ENCODE measurements at places on chromosomes 2 and 18. TPM values are rescaled to one million over a fixed set of nuclear protein-coding genes. Genes with fewer than 3 reads are reported as not detected.

GRCh38 chr2:182077448-182078142 lies 91.9 kb downstream of the PPP1R1C start:
- no peaks in the 10 kb centered on the region for H3K36me3 ChIP-seq
- DNase-seq: no peak
- peak overlapping the region; percentile 34 for H3K27ac ChIP-seq
- peaks cover 5% of the 10 kb centered on the region for H3K4me1 ChIP-seq
- no peaks in the 10 kb centered on the region for H3K27me3 ChIP-seq
- H3K4me3 ChIP-seq: no peak overlapping the region

DNA sequence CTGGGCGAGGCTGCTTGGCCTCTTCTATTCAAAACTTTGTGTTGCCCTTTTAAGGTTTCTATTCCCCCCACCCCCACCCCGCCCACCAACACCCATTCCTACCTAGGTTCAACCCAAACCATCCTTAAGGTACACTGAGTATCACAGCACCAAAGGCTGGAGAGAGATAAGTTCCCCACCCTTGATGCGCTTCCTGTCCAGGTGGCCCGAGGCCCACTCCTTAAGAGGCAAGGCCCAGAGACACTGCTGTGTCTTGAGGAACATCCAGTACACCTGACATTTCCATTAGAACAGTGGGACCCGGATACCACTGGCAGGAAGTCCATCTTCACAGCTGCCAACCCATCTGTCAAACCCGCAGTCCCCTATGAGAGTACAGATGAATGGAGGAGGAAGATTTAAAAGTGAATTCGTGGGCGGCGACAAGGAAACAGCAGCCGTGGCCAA lies 277 bp upstream of the INPP1 start:
- no peaks in the 10 kb centered on the region for H3K27me3 ChIP-seq
- H3K36me3 ChIP-seq: no peaks in the 10 kb centered on the region
- peak; percentile 6 for DNase-seq

- no peaks in the 10 kb centered on the region for H3K4me1 ChIP-seq
- no peak overlapping the region for H3K4me3 ChIP-seq
- H3K36me3 ChIP-seq: no peaks in the 10 kb centered on the region
Observed at GRCh38 chr18:28607991-28608390, 431.1 kb upstream of the CDH2 start.

DNA sequence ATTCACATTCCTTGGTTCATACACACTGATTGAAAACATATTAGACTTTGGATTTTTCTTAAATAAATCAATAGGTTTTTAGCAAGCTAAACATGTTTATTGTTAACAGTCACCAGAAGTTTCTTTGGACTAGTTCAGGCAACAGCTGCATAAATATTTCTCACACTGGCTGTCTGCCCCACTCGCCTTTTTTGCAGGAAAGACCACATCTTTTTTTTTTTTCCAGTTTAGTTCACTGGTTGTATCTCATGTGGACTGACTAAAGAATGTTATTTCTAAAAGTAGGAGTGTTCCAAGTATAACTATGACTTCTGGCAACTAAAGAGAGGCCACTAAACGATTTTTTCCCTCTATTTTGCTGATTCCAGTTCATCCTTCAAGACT lies 31.1 kb downstream of the SLC40A1 start:
- no peaks in the 10 kb centered on the region for H3K27me3 ChIP-seq
- H3K4me3 ChIP-seq: no peak overlapping the region
- H3K4me1 ChIP-seq: no peaks in the 10 kb centered on the region
- no peaks in the 10 kb centered on the region for H3K36me3 ChIP-seq
- DNase-seq: no peak

- no peak for DNase-seq
- H3K4me3 ChIP-seq: no peak overlapping the region
- H3K27me3 ChIP-seq: no peaks in the 10 kb centered on the region
- H3K4me1 ChIP-seq: peaks cover 71% of the 10 kb centered on the region
- no peak overlapping the region for H3K27ac ChIP-seq
Observed at GRCh38 chr2:19898592-19899329, 3.0 kb downstream of the TTC32 start.

- no peaks in the 10 kb centered on the region for H3K4me1 ChIP-seq
- H3K4me3 ChIP-seq: no peak overlapping the region
Observed at GRCh38 chr2:157929871-157930667, 53.9 kb upstream of the ACVR1 start.

DNA sequence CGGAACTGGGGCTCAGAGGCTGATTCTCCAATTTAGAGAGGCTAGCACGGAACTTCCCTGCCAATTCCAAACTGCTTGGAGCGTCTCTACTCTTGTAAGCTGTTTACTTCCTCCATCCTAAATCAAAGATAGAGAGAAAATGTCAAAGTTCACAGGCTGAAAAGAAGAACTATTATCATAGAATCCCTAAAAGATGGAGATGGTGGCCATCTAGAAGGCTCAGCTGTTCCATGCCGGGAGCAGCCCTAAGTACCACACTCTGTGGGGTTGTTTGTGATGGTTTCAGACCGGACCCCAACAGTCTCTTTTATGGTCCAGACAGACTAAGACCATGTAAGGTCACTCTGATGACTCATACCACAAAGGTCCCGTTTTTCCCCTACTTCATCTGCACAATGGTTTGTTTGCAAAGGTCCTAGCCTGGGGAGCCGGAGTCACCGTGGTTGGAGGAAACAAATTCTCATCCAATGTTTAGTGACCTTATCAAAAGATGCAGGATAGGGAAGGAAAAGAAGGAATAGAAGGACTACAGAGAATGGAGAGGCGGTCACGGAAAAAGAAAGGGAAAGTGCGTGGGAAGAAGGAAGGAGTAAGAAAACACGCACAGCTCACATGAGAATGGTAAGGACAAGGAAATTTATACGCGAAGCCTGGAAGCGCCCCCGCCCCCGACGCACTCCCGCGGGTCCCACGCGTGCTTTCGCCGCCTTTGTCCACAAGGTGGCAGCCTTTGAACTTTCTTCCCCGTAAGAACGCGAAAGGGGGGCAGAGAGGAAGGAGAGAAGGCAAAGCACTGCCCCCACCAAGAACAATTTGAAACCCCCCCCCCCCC lies 453 bp upstream of the ANTXR1 start:
- H3K27me3 ChIP-seq: peaks cover 22% of the 10 kb centered on the region
- peak overlapping the region; percentile 87 for H3K4me3 ChIP-seq
- H3K4me1 ChIP-seq: peaks cover 23% of the 10 kb centered on the region
- peak overlapping the region; percentile 91 for H3K27ac ChIP-seq
- H3K36me3 ChIP-seq: no peaks in the 10 kb centered on the region
- DNase-seq: no peak

- no peak for DNase-seq
- H3K27me3 ChIP-seq: no peaks in the 10 kb centered on the region
- H3K27ac ChIP-seq: no peak overlapping the region
Observed at GRCh38 chr2:110788976-110789375, 56.6 kb downstream of the ACOXL start.

- H3K27ac ChIP-seq: no peak overlapping the region
- no peaks in the 10 kb centered on the region for H3K4me1 ChIP-seq
- no peaks in the 10 kb centered on the region for H3K27me3 ChIP-seq
- H3K36me3 ChIP-seq: no peaks in the 10 kb centered on the region
Observed at GRCh38 chr2:191167766-191168165, 17.0 kb upstream of the STAT4 start.

GRCh38 chr2:20355131-20355530 lies 4.5 kb upstream of the PUM2 start:
- H3K27ac ChIP-seq: no peak overlapping the region
- no peaks in the 10 kb centered on the region for H3K27me3 ChIP-seq
- no peak overlapping the region for H3K4me3 ChIP-seq
- DNase-seq: no peak
- no peaks in the 10 kb centered on the region for H3K36me3 ChIP-seq
- peaks cover 58% of the 10 kb centered on the region for H3K4me1 ChIP-seq

- H3K36me3 ChIP-seq: no peaks in the 10 kb centered on the region
- H3K4me1 ChIP-seq: peaks cover 9% of the 10 kb centered on the region
- no peak for DNase-seq
- H3K4me3 ChIP-seq: no peak overlapping the region
Observed at GRCh38 chr2:189517847-189518535, 62.6 kb downstream of the SLC40A1 start.

DNA sequence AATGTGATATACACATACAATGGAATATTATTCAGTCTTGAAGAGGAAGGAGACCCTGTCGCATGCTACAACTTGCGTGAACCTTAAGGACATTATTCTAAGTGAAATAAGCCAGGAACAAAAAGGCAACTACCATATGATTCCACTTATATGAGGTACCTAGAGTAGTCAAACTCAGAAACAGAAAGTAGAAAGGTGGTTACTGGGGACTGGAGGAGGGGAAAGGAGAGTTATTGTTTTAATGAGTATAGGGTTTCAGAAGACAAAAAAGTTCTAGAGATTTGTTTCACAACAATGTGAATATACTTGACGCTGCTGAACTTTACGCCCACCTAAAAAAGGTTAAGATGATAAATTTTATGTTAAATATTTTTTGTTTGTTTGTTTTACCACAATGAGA lies 47.0 kb downstream of the CXCR4 start:
- H3K4me1 ChIP-seq: no peaks in the 10 kb centered on the region
- no peaks in the 10 kb centered on the region for H3K36me3 ChIP-seq
- no peak overlapping the region for H3K27ac ChIP-seq
- H3K27me3 ChIP-seq: no peaks in the 10 kb centered on the region
- no peak overlapping the region for H3K4me3 ChIP-seq
- no peak for DNase-seq

DNA sequence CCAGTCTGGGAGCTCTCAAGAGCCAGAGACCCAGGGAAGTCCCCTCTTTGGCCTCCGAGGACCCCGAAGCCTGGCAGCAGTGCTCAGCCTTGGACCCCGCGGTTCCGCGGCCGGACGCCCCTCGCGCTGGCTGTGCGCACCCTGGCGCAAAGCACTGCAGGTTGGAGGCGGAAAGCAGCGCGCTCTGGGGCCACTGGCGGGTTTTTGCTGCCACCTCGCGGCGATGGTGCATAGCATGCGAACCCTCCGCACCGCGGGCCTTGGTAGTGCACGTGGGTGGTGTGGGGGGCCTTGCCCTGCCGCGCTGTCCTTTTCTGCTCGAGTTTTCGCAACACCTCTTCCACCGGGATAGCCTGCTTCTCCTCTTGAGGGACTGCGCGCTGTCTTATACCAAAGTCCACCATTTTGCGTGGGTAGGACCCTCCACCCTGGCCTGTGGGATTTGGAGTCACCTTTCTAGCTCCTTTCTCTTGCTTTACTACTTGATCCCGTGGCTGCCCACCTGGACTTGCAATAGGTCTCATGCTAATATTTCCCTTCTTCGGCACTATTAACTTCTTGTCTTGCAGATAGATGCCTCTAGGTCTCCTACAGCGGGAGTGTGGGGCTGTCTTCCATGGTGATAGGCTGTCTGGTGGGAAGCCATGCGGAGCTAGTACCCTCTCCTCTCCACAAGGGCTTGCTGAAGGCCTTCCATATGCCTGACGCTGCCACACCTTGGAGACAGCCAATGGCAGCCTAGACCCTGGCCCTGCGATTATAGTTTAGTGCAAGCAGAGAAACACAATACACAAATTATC lies 14.3 kb downstream of the SIX3 start:
- H3K4me3 ChIP-seq: no peak overlapping the region
- DNase-seq: no peak
- peaks cover 16% of the 10 kb centered on the region for H3K27me3 ChIP-seq
- H3K27ac ChIP-seq: no peak overlapping the region
- H3K36me3 ChIP-seq: no peaks in the 10 kb centered on the region

DNA sequence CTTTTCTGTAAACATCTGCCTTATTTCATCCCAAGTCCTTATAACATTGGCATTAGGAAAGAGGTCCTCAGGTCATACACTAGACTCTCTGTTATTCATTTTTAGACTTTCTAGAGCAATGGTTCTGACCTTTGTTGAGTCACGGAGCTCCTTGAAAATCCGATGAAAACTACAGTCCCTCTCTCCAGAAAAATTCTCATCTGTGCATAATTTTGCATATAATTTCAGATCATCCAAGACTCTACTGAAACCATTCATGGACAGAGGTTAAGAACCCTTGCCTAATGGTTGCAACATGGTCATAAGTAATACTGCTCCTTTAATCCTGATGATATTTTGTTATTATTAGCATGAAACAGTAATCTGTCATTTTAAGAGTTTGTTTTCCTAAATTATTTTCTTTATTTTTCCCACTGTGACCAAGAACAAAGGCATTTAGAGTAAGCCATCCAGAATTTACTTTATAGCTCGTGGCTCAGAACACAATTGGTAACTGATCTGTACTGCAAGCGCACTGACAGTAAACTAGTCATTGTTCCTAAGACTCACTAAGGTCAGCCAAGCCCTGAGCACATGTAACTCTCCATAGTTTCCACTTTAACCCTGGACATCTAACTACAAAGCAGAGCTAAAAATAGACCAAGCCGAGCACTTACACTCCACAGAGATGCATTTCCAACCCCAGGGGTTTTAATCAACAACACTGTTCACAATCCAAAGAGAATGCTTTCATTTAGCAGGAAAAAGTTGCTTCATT lies 8.4 kb downstream of the MYOM1 start:
- H3K27me3 ChIP-seq: no peaks in the 10 kb centered on the region
- H3K36me3 ChIP-seq: no peaks in the 10 kb centered on the region
- H3K27ac ChIP-seq: no peak overlapping the region
- H3K4me1 ChIP-seq: peaks cover 20% of the 10 kb centered on the region
- no peak for DNase-seq

DNA sequence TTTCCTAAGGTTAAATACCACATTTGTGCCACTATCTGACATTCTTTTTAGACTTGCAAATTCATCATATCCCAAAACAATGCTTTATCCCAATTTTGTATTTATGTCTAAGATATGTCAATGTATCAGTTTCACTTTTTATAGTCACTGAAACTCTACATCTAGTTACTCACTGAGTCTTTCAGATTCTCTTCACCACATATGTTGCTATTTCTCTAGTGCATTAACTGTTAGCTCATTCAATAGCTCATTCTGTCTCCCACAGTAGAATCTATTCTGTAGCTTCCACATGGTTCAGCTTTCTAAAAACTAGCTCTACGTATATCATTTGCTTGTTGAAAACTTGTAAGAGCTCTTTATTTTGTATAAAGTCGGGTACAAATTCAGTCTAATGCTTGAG lies 1420.6 kb upstream of the NXPH2 start:
- H3K27ac ChIP-seq: no peak overlapping the region
- no peaks in the 10 kb centered on the region for H3K36me3 ChIP-seq
- H3K4me3 ChIP-seq: no peak overlapping the region
- no peak for DNase-seq
- H3K27me3 ChIP-seq: no peaks in the 10 kb centered on the region

- no peak for DNase-seq
- peaks cover 17% of the 10 kb centered on the region for H3K36me3 ChIP-seq
- H3K27me3 ChIP-seq: no peaks in the 10 kb centered on the region
- no peaks in the 10 kb centered on the region for H3K4me1 ChIP-seq
Observed at GRCh38 chr2:72439892-72440291, 292.2 kb upstream of the CYP26B1 start.

DNA sequence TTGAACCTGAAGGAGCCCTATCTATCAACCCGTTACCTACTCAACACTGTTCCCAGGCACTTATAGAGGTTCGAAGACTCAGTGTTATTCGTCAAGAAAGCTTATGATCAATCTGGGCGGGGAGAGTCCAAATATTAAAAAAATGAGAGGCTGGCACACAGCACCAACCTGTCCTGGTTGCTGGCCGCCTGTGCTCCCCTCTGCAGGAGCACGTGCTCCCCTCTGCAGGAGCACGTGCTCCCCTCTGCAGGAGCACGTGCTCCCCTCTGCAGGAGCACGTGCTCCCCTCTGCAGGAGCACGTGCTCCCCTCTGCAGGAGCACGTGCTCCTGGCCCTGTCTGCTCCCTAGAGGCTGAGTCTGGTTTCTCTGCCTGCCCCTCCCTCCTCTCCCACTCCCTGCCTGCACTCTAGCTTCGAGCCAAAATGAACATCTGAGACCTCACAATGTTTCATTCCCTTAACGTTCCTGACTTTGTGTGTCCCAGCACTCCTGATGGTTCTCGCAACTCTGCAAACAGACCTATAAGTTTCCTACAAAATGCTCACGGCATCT lies 614.0 kb upstream of the ID2 start:
- H3K27me3 ChIP-seq: no peaks in the 10 kb centered on the region
- H3K27ac ChIP-seq: no peak overlapping the region
- no peaks in the 10 kb centered on the region for H3K4me1 ChIP-seq
- no peak overlapping the region for H3K4me3 ChIP-seq

Gene SLC16A14
- total RNA-seq: 7.5 TPM

Gene DOK6
- total RNA-seq: 0.57 TPM

Gene TACR1
- total RNA-seq: 0.04 TPM

Gene SP140
- 0.92 TPM for total RNA-seq
